ENCODE measurements at places on chromosomes 2 and 18. TPM values are rescaled to one million over a fixed set of nuclear protein-coding genes. Genes with fewer than 3 reads are reported as not detected.

The FAM237A gene
- total RNA-seq: not detected

The C2orf80 gene
- total RNA-seq: not detected

The IL36A gene
- total RNA-seq: not detected

- peak; percentile 49 for DNase-seq
These were observed 500.1 kb downstream of the ARHGAP15 start for GRCh38 chr2:143629340-143629739.

- peak; percentile 38 for DNase-seq
These were observed 277.3 kb upstream of the FN1 start for GRCh38 chr2:215712871-215713790.

DNA sequence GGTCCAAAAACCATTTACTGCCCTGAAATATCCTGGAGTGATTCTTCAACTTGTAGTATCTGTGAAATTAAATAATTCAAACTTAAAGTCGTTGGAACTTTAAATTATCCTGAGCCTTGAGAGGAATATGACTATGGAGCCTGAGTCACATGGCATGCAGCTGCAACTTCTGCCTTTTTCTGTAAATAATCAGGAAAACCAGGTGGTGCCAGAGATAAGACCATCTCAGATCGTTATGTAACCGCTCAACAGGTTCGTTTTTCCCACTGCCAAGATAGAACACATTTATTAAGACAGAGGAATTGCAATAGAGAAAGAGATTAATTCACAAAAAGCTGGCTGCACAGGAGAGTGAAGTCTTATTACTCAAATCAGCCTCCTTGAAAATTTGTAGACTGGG, 876.5 kb downstream of the SUCLG1 start:
- no peak for DNase-seq

DNA sequence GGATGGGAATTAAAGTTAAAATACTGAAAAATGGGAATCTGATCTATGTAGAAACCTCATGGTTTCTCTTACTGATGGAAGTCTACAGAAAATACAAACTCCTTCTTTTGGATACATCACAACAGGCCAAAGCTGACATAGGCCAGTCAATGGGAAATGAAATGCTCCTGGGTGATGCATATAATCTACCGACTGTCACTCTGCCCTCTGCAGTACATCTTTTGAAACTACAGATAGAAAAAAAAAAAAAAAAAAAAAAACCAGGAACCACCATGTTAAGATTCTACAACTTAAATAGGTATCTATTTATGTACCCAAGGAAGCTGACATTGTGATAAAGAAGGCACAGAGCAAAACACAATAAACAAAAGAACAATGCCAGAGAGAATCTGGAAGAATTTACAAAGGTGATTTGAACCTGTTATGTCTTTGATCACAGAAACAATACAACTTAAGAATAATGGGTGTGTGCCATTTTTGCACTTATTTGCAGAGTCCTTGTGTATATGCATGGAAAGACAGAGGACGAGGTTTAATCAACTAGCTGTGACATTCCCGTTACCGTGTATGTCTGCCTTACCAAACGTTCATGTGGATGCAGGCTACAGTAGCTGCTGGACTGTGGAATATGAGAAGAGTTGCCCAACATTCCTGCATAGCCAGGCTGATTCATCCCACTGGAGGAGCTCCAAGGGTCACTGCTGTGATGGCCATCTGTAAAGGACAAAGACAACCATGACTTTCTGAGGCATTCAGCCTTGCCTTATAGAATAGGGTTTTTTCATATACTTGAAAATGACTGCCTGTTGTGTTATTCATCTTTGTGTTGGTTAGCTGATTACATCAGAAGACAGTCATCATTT, 312.7 kb downstream of the TCF4 start:
- DNase-seq: no peak

DNA sequence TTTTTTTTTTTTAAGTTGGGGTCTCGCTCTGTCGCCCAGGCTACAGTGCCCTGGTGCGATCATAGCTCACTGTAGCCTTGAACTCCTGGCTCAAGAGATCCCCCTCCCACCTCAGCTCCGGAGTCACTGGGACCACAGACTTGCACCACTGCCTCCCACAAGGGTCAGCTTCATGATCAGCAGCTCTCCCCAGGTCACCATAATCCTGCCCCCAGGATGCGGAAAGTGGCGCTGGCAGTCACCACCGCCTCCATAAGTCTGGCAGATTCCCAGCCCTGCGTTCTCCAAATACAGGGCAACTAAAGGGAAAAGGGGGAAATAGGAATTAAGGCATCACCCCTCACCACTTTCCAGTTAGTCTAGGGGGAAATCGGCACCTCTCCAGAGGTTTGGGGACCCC, 5.2 kb upstream of the ARID5A start:
- no peak for DNase-seq
